H54 (cell line): ENCODE measurements at places on chromosomes 16 and 17.

GRCh38 chr16:66245072-66245471 lies 121.4 kb upstream of the CDH5 start:
- no peak for DNase-seq

GRCh38 chr17:74981318-74981978 lies 6.0 kb upstream of the CDR2L start:
- no peak for DNase-seq

DNA sequence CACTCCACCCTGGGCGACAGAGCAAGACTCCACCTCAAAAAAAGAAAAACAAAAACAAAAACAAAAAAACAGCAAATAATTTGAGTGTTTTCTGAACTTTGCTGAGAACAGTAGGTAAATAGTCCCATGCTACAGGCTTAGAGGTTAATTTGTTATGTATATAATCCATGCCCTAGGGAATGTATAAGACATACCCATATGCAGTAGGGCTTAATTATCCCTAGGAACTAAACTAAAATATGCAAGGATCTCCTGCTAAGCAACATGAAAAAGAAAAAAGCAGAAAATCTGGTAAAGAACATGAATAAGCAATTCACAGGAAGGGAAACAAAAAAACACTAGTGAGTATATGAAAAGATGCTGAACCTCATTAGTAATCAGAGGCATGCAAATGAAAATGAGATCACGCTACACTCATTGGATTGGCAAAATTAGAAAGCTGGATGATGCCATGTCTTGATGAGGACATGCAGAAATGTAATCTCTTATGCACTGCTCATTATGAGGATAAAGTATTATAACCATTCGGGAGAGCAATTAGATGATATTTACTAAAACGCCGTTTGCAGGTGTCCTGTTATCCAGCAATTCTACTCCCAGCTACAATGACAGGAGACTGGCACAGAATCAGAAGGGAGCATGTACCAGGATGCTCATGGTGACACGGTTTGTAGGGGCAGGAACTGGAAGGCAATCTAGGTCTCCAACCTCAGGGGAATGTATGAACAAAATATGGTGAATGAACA lies 5.6 kb downstream of the KCTD13 start:
- no peak for DNase-seq

- DNase-seq: no peak
Observed at GRCh38 chr17:83151442-83152226, 72.2 kb downstream of the METRNL start.

GRCh38 chr16:22291860-22292318 lies 5.3 kb upstream of the POLR3E start:
- DNase-seq: no peak

DNA sequence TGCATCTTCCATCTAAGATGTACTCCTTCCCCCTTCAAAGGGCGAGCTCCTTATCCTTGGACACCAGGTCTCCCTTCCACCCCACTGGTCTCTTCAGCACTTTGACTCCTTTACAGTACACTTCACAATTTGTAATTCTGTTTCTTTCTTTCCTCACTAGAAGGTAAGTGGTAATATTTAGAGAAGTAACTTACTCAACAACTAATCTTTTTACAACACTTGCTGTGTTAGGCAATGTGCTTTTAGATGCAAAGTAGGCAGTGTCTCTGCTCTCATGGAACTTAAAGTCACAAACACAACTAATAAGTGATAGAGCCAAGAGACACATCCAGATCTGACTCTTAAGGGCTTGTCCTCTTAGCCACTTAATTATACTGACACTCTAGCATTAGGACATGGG lies 6.4 kb downstream of the SIAH1 start:
- DNase-seq: no peak

GRCh38 chr16:2826591-2827373 lies 3.3 kb upstream of the ZG16B start:
- no peak for DNase-seq

DNA sequence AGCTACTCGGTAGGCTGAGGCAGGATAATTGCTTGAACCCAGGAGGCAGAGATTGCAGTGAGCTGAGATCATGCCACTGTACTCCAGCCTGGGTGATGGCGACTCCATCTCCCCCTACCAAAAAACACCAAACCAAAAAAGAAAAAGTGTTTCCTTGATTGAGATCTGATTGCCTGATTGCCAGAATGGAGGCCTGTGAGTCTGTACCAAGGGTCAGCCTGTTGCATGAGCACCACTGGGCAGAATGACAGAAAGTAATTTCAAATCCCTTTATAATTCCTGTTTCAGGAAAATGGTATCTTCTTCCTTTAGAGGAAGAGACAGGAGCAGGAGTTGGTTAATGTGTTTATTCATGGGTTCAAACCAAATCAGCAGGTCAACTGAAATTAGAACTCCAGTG lies 8.5 kb downstream of the UBN1 start:
- no peak for DNase-seq

GRCh38 chr17:4969047-4969550 lies 1.5 kb upstream of the SPAG7 start:
- no peak for DNase-seq

DNA sequence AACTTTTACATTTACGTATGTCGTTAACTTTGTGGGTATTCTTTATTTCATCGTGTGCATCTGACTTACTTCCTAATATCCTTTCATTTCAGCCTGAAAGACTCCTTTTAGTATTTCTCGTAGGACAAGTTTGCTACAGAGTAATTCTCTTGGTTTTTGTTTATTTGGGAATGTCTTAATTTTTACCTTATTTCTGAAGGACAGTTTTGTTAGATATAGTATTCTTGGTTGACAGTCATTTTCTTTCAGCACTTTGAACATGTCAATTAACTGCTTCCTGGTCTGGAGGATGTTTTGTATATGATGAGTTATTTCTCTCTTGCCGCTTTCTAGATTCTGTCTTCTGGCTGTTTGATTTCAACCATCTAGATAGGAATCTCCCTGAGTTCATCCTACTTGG lies 109.2 kb upstream of the NACA2 start:
- DNase-seq: no peak

- no peak for DNase-seq
Observed at GRCh38 chr17:42772945-42773289, 332 bp upstream of the VPS25 start.

GRCh38 chr17:15496735-15497670 lies 29.6 kb upstream of the CDRT4 start:
- no peak for DNase-seq

- peak; percentile 40 for DNase-seq
Observed at GRCh38 chr17:83012868-83013778, 66.3 kb upstream of the METRNL start.

GRCh38 chr16:84751241-84751640 lies 51.4 kb downstream of the USP10 start:
- DNase-seq: no peak

GRCh38 chr16:48367441-48368049 lies 17.7 kb downstream of the SIAH1 start:
- DNase-seq: no peak
